ENCODE measurements at places on chromosomes 1 and 21.

- no peak for DNase-seq
Observed at GRCh38 chr1:170866646-170867045, 68.7 kb upstream of the MROH9 start.

DNA sequence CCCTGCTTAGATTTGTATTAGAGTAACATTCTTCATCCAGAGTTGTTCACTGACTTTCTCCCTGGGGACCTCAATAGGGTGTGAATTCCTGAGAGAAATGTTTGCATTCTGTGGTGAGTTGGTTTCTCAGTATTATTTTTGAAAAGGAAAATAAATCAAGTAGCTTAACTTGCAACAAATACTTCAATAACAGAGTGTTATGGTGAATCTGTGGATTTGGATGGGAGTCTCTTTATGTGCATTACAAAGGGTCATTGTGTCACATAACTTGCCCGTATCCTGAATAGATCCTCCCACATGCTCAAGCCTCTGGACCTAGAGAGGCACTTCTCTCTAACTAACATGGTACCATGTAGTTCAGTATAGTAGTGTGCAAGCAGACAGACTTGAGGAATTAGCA is 68.4 kb upstream of the IPO9 start:
- no peak for DNase-seq

- no peak for DNase-seq
Observed at GRCh38 chr1:43377831-43378230, 10.0 kb upstream of the ELOVL1 start.

GRCh38 chr1:25062621-25063255 is 132.7 kb upstream of the RUNX3 start:
- DNase-seq, result no peak
